ENCODE measurements at places on chromosomes 5 and 9.

- no peak for DNase-seq
These were observed 28.3 kb downstream of the TDRD7 start for GRCh38 chr9:97440160-97440559.

GRCh38 chr5:143055596-143056338 is 285.6 kb downstream of the ARHGAP26 start:
- no peak for DNase-seq

- no peak for DNase-seq
These were observed 18.9 kb downstream of the TRIP13 start for GRCh38 chr5:911601-912000.

GRCh38 chr9:136051837-136052471 is 43.1 kb downstream of the NACC2 start:
- peak; percentile 8 for DNase-seq

GRCh38 chr9:96289392-96289791 is 12.6 kb downstream of the HSD17B3 start:
- no peak for DNase-seq

DNA sequence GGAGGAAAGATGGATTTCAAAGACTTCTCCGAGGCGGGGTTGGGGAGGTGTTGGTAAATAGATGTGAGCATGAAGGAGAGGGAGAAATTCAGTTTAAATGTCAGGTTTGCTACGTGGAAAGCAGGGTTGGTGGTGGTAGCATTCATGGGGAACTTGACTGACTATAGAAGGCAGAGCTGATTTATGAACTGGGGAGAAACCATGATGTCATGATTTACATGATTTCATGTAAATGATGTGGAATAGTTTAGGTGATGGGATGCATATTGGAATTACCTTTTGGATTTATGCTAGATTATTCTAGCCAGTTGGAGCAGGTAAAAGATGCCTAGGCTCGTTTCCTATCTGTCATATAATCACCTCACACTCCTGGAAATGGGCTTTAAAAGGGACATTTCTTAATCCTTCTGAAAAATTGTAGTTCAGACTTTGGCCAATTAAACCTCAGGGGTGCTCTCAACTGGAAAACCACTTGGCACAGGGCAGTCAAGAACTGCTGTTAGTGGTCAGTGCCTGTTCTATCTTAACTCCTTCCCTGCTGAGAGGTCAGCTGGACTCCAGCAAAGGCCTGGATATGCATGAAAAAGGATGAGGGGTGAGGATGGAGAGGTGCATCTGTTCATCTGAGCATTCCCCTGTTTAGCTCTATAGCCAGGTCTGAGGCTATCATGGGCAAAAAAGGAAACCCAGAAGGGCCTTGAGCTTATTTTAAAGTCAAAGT is 50.1 kb upstream of the BASP1 start:
- no peak for DNase-seq

- no peak for DNase-seq
These were observed 61.0 kb downstream of the DAP start for GRCh38 chr5:10699987-10700386.

DNA sequence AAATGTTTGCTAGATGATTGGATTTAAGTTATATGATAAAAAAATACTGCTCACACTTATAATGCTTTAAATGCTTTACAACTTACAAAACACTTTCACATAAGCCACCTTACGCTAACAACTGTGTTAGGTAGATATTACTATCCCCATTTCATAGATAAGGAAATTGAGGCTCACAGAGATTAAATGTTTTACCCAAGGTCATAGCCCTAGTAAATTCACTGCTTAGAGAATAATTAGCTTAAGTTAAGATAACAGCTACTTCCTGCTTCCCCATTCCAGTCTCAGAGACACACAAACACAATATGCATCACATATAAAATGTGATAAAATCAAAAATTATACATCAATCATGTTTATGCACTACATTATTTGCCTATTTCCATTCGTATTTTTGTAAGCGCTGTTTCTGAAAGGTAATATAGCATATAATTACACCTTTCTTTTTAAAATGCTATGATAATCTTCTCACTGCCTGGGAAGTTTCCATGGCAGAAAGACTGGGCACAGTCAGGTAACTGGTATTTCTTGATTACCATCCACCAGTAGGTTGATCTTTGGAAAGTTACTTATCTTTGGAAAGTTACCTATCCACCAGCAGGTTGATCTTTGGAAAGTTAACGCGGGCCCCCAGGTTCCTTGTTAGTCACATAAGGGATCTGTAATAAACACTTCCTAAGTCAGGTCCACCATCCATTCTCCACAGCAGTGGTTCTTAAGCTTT is 101.1 kb downstream of the NFIB start:
- DNase-seq: no peak

- DNase-seq: no peak
These were observed 17.7 kb downstream of the GNAQ start for GRCh38 chr9:78013934-78014333.

GRCh38 chr9:71681708-71682272 is 86.5 kb downstream of the CEMIP2 start:
- no peak for DNase-seq

DNA sequence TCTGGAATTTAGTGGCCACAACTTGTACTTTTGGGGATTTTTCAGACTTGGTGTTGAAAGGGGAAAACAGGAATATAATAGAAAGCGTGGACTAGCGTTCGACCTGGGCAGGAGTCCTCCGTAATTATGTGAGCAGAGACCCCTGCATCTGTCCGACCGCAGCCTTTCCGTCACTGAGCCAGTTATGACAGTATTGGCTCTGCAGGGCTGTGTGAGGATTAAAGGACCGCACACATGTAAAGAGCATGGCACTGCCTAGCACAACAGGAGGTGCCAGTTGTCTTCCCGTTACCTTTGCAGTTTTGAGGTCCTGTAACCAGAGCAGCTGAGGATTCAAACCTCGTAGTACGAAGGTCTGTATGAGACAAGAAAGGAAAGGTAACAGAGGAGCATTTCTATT is 1.2 kb downstream of the B4GALT7 start:
- no peak for DNase-seq

GRCh38 chr9:95102572-95102971 is 214.9 kb downstream of the FANCC start:
- DNase-seq: no peak

- DNase-seq: no peak
These were observed 343.6 kb downstream of the CSNK1G3 start for GRCh38 chr5:123855609-123856008.

- DNase-seq: no peak
These were observed 7.9 kb downstream of the ISL1 start for GRCh38 chr5:51391175-51391574.

DNA sequence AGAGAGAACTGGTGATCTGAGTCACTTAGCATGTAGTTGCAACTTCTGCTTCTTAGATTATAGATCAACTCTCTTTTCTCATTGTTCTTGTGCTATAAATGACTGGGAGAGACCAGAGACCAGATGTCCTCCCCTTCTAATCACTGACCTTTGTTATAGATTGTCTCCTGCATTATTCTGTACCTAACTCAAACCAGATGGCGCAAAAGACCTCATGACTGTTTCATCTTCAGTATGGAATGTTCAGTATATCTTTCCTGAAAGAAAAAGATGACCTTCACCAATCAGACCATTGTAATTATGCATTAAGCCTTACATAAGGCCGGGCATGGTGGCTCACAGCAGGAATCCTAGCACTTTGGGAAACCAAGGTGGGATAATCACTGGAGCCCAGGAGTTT is 30.5 kb upstream of the ADAM19 start:
- no peak for DNase-seq

- no peak for DNase-seq
These were observed 168.8 kb downstream of the PDE4D start for GRCh38 chr5:59724482-59725391.

DNA sequence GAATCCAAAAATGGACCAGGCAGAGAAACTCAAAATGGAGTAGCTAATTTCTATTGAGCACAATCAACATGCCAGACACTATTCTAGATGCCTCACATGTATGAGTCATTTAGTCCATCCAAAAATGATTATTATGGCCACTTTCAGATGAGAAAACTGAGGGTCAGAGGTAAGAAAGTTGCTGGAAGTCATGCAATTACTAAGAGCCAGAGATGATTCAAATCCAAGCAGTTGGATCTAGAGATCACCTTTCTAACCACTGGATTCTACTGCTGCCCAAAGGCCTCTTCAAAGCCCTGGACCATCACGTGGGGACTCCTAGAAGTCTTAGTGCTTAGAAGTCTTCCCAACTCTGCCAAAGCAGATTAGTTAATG is 51.8 kb upstream of the HMHB1 start:
- DNase-seq: no peak

DNA sequence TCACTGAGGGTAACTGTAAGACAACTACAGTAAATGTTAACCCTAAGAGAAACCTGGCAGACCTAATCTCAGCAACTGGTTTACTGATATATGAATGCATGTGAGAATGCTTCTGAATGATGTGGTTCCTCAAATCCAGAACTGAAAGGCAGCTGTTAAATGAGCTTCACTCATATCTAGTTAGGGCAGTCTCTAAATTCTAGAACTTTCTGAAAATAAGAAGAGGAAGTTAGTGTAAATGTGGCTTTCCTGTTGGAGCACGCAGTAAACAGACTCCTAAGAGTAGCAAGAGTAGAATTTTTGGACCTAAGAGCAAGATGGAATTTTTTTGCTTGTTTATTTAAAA is 117.9 kb upstream of the KCNN2 start:
- DNase-seq: no peak

DNA sequence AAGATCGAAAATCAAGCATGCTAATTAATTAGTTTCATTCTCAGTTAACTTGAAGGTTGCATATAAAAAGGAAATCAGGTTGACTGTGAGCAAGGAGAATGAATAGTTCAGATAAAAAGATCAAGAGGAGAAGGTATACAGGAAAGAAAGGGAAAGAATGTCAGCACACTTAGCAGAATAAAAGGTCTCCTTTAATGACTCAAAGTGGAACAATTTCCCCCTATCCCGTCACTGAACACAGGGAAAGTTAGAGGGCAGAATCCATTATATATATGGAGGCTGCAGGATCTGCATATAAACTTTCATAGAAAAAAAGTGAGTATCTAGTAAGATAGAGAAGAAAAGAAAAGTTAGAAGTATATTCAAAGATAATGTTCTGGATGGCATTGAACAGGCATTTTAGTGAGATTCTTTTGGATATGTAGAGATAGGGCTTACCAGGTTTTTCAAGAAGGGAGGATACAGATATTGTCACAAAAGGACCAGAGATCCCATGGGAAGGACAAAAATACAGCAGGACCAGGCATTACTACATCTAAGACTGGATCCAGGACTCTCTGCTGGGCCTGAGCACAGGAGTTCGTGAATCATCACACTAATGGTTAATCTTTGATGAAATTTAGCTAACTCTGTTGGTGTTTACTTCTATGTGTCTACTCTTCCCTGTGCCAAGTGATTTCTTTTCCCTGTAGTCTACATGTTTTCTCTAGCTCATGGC is 988.2 kb upstream of the ARRDC3 start:
- DNase-seq: no peak

DNA sequence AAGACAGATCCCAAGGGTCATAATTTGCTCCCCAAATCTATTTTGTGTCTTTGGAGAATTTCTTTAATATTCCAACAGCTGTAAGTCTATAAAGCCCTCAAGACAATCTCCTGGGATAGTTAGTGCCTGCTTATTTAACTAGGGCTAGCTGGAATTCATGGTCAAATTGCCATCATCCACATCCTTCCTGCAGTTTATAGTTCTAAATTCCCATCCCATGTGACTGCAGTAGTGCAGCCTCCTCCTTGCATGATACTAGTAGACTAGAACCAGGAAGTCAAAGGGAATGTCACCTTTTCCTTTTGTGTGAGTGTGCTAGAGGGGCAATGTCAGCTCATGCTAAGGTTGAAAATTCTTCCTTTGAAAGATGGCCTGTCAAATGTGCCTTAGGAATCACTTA is 214.8 kb upstream of the PIK3R1 start:
- no peak for DNase-seq

GRCh38 chr9:95433096-95433819 is 83.5 kb downstream of the PTCH1 start:
- DNase-seq: no peak

DNA sequence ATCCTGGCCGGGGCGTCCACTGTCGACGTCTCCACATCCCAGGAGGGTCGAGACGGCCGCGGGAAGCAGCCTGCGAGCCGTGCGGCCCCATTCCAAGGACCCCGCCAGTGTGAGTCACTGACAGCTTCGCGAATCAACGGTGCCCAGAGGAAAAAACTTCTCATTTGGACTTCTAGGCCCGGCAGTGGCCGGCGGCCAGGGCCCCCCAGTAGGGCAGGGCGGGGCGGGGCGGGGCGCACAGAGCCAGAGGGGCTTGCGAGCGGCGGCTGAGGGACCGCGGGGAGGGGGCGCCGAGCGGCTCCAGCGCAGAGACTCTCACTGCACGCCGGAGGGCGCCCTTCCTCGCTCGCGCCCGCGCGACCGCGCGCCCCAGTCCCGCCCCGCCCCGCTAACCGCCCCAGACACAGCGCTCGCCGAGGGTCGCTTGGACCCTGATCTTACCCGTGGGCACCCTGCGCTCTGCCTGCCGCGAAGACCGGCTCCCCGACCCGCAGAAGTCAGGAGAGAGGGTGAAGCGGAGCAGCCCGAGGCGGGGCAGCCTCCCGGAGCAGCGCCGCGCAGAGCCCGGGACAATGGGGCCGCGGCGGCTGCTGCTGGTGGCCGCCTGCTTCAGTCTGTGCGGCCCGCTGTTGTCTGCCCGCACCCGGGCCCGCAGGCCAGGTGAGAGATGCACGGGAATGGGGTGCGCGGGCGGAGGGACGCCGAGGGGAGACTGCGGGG is at the start of gene F2R:
Gene F2R, plus strand, starts transcription at position 391 of the 720 bp plus-strand sequence. Its CDS starts 182 bp downstream, at position 573.
- no peak for DNase-seq

DNA sequence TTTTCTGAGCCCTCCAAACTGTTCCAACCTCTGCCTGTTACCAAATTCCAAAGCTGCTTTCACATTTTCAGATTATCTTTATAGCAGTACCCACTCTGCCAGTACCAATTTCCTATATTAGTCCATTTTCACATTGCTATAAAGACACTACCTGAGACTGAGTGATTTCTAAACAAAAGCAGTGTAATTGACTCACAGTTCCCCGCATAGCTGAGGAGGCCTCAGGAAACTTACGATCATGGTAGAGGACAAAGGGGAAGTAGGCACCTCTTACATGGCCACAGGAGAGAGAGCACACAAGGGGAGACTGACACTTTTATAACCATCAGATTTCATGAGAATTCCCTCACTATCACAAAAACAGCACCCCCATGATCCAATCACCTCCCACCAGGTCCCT is 105.0 kb downstream of the DTWD2 start:
- DNase-seq: no peak
